ENCODE measurements at places on chromosomes 6 and 20.

DNA sequence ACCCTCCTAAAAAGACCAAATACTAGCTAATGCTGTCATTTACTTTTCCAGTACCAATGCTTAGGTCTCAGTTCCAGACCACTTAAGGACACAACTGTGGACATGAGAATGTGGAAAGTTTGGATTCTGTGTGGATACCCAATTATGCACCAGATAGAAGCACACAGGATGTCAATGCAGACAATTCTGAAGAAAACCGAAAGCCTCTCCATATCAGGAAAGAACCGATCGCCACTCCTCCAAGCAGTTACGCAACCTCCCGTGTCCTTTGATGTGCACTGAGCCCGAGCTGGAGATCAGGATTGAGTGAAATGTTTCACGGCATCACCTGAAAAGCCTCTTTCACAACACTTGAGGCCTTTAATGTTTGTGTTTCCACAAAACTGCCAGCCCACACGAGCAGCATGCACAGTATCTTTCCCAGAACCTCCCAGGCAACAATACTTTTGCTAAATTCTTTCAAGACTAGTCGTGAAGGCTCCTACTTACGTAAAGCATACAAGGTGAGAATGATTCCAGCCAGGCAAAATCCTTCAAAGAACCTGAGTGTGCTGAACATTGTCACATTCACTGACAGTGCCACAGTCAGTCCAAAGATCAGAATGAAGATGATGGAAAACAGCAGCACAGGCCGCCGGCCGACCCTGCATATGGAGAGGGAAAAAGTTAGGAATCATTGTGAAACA lies 47.0 kb downstream of the SLC22A23 start:
- no peak for DNase-seq

DNA sequence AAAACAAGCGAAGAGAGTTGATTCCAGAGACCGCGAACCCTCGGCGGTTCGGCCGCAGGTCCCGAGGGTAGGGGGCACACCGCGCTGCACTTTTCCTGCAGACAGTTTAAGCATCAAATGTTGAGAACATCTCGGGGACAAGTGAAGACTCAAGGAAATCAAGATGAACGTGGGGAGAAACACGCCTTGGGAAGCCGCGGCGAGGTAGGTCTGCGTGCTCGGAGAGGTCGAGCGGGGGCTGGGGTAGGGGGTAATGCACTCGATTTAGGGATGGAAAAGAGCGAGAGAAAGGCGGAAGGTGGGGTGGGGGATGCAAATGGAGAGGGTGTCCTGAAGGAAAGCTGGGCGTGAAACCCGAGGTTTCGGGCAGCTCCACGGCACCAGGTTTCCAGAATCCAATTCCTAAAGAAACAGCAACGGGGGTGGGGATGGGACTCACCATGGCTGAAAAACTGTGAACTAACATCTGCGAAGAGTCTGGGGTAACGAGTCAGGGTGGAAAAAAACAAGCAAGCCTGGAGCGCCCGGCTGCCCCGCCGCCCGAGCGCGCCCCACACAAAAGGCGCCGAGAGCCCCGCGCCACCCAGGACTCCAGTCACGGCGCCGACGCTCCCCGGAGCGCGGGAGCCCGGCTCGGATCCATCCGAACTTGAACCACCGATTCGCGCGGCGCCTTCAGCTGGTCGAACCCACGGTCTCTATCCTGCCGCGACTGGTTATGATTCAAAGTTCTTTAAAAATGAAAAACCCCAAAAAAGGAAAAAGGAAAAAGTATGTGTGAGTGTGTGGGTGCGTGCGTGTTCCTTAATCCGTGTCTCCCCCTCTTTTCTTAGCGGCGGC lies 3.5 kb downstream of the TFAP2A start:
- peak; percentile 80 for DNase-seq

DNA sequence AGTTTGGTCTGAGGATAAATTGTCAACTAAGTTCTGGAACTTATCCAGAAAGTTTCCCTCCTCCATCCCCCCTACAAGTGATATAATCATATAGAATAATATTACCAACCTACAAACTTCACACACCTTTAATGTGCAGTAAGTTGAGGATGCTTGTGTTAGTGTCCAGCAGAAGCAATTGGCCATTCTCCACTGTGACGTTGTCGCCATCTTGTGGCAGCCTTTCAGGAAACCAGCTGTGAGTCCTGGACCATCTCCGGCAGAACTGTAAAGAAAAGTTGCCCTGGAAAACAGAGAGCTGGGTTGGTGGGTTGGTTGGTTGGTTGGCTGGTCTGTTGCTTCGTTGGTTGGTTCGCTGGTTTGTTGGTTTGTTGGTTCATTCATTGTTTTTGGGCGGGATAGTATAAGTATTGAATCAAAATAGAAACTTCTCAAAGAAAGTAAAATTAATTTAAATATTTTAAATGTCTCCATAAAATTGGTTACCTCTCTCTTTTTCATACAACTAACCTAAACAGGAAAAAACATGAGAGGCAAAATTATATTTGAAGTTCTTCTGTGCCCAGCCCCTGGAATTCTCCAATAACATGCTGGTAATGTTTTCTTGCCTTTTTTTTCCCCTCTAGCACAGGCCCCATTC lies 127.5 kb downstream of the PKHD1 start:
- DNase-seq: peak; percentile 37

- DNase-seq: no peak
Observed at GRCh38 chr6:68741501-68742386, 106.7 kb downstream of the ADGRB3 start.

- no peak for DNase-seq
Observed at GRCh38 chr20:43506238-43506637, 1.3 kb upstream of the L3MBTL1 start.

DNA sequence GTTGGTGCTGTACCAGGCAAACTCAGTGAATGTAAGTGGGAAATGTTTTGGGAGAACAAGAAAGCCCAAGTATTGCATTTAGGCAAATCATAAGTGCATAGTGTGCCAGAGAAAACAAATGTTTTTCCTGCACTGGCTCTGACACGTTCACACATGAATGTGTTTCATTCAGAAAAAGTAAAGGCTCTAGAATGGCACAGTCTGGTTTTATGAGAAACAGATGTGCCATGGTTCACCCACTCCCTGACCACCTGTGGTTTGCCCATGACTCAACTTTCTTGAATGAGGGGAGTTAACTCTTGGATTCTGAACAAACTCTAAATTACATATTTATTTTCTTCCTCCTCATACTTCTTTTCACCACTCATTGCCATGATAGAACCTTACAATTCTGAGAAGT lies 126.9 kb downstream of the KCNQ5 start:
- DNase-seq: no peak

DNA sequence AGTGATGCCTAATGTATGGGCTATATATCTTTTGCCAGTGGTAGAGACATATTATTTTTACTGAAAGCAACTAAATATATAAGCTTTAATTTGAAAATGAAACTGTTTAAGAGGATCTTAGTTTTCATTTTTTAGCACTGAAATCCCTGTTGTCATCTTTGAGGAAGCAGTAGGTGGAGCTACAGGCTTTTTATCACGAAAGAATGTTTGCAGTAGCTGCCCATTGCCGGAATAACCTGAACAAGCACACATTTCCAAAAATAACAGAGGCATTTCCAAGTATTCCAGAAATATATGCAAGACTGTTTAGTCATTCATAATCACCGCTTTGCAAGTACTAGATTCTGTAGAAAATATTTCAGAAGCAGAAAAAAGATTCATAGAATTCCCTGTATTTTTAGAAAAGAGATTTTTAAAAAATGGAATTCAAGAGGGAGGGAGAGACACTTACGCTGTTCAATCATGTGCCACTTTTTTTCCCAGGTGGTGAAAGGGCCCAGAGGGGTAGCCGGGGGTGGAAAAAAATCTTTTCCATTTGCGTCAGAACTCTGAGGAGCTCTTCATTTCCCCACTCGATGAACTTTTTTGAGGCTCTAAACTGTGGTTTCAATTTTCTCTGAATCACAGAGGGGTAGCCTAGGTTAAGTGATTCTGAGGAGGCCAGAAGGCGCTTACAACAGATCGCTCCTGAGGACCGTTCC lies 142.5 kb upstream of the FERMT1 start:
- peak; percentile 35 for DNase-seq

- no peak for DNase-seq
Observed at GRCh38 chr20:17699931-17700351, at the start of gene BANF2. Gene BANF2, plus strand, starts transcription at chr20:17699966. Its CDS starts 25,060 bp downstream, at chr20:17725026.

All from H7 (cell line).